Activated B cell treated with CpG ODN at 0.5 μM for 24 hours (primary cell): ENCODE measurements at places on chromosomes 16 and 17. TPM values are rescaled to one million over a fixed set of nuclear protein-coding genes. Genes with fewer than 3 reads are reported as not detected.

SOST gene
- total RNA-seq: not detected in 2 replicates

CDT1 gene
- 4.3 and 5.5 TPM in 2 replicates for total RNA-seq

RAB26 gene
- 0.61 TPM in 1 of 2 replicates, not detected in the other for total RNA-seq

KCNG4 gene
- total RNA-seq: not detected in 2 replicates

DRG2 gene
- total RNA-seq: 55.7 and 67.1 TPM in 2 replicates

TBC1D3 gene
- total RNA-seq: 1.8 and 4.2 TPM in 2 replicates

MTSS2 gene
- 0.81 and 1.4 TPM in 2 replicates for total RNA-seq

OSGIN1 gene
- total RNA-seq: 1.6 TPM in 2 replicates

UTP4 gene
- total RNA-seq: 53.5 and 55.3 TPM in 2 replicates

CES5A gene
- not detected in 2 replicates for total RNA-seq
